ENCODE measurements at places on chromosomes 2 and 18.

- no peak for ATAC-seq
Observed at GRCh38 chr2:238325694-238326093, 5.4 kb downstream of the TRAF3IP1 start.

GRCh38 chr2:208010506-208010905 is 14.8 kb downstream of the PLEKHM3 start:
- no peak for ATAC-seq

DNA sequence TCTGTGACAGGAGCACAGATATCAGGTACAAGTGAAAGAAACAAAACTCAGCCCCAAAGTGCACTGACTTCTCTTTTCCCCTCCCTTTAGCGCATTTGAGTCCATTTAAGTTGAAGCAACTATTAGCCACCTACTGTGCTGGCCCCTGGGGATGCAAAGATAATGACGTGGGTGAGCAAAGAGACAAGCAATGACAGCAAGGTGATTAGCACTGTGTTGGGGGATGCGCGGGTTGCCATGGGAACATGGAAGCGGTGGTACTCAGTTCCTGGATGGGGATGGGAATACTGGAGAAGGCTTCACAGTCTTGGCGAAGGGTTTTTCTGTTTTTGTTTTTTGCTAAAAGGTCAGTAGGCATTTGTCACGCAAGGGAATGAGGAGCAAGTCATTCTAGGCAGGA is 205.8 kb downstream of the LDLRAD4 start:
- no peak for ATAC-seq

DNA sequence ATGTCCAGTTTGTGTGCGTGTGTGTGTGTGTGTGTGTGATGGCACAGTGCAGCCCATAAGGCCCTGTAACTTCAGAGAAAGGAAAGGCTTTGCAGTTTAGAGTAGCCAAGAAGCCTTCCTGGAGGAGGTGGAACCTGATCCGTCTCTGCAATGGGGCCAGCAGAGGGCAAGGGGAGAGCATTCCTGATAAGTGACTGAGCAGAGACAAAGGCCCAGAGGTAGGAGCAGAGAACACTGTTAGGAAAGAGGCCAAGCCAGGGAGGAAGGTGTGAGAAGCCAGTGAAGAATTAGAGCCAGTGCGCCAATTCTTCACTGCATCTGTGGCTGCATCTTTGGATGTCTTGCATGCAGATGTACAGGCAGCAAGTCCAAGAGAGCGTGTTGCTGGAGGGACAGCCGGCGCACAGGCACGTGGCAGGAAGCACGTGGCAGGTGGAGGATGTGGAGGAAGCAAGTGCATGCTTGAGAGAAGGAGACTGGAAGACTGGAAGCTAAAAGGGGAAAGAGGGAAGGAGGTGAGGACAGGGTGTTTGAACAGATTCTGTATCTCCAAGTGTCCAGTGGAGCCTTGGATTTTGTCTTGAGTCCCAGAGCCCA is 196.3 kb downstream of the CTIF start:
- peak; percentile 53 for ATAC-seq

DNA sequence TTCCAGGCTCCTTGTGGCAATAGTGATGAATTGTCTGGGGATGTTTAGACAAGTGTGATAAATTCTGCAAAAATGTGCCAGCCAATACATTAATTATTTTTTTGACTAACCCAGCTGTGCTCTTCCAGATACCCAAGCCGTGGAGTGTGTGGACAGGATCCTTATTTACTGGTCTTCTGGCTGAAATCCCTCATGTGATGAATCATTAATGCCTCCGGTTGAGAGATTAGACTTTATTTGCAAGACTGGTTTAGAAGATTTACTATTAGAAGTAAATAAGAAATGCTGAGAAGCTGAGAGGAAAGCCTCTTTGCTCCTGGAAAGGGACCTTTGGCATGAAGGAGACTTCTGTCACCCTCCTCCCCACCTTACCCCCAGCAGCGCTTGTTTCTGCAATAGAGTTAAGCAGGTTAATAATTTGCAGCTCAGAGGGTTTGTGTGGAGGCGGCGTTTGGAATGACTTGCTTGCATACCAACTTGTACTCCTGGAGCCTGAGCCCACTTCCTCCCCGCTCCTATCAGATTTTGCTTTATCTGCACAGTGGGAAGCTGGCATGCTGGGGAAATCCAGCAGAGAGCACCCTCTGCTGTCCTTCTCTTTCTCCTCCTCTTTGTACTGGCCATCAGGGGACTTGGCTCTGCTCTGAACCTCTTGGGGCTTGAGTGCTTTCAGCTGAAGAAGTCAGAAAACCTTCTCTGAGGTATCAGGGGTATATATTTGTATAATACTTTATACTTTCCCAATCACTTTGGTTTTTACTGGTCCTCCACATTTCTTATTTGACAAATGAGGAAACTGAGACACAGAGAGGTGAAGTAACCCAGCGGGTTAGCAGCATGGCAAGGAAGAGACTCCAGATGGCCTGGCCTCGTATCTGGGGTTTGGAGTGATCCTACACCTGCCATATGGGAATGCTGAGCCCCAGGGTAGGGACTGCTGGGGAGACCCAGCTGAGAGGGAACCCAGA is 16.3 kb downstream of the SLC3A1 start:
- ATAC-seq: peak; percentile 99

- ATAC-seq: no peak
Observed at GRCh38 chr2:189654641-189655040, 6.6 kb upstream of the ASNSD1 start.

- no peak for ATAC-seq
Observed at GRCh38 chr2:28481905-28482304, 14.0 kb upstream of the PLB1 start.

DNA sequence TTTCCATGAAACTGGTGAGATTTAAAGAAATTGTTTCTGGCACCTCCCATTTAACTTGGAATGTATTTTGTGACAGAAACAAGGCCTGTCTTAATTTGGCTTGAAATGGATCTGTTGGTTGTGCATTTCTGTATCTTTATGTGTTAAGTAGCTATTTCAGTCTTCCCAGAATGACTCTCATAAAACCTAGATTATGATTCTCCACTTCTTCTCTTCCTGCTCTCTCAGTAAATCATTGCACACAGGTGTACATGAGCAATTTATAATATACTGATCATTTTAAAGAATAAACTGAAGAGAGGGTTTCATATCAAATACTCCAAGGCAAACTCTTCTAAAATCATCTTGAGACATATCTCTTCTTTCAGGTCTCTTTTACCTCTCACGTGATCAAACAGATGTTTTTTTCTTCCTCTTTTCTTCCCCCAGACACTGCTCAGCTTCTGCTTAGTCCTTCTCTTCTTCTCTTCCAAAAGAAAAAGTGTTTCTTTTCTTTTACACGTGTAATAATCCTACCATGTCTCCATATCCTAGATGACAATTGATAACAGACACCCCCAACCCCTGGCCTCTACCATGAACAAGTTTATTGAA is 112.0 kb downstream of the PPP1R1C start:
- no peak for ATAC-seq

DNA sequence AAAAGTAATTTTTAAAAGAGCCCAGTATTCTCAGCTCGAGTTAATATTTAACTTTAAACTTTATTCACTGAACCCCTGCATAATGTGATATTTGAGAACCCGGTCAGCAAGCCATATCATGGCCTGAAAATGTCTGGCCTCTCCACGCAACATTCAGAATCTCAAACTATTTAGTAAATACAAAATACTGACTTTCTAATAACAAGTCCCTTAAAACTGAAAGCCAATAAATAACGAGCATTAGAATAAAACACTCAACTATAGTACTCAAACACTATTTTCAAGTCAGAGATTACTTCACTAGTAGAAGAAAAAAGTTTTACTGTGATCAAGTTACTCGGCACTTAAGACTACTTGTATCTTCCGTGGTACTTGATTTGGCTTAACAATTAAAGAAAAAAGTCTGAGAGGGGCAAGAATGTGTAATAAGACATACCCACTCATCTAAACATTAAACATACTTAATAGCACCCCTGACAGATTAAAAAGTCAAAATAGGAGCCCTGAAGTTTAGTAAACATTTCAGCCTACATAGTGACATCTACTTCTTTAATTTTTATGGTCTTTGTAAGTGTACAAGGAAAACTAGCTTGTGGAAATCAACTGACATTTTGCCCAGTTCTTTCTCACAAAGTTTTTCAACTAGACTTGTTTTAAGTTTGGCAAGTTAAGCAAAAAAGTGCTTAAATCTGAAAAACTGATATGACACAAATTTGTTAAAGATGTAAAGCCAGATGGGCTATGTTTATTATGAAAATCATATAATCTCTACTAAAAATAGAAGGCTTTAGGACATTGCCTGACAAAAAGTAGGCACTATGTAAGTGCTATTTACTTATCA is 38.2 kb downstream of the RTN4 start:
- no peak for ATAC-seq

DNA sequence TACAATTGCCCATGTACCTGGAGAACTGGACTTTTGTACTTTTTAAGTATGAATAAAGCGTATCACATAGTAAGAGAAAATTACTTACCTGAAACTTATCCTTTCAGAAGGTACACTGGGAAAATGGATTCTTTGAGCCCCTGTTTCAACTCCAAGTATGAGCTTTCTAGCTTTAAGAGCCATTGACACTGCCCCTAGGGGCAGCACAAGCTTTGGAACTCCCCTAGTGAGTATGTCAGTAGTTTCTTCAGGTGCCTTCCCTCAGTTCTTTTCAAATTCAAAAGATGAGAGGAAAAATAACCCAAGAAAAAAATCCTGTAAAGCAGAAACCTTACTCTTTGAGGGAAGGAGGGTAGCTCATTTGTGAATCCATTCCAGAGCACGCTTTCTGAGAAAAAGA is 124.1 kb downstream of the MEMO1 start:
- ATAC-seq: peak; percentile 74

All from SK-N-SH treated with all-trans-retinoic acid at 6 μM for 48 hours (cell line).